ENCODE measurements at places on chromosomes 1 and 21.

DNA sequence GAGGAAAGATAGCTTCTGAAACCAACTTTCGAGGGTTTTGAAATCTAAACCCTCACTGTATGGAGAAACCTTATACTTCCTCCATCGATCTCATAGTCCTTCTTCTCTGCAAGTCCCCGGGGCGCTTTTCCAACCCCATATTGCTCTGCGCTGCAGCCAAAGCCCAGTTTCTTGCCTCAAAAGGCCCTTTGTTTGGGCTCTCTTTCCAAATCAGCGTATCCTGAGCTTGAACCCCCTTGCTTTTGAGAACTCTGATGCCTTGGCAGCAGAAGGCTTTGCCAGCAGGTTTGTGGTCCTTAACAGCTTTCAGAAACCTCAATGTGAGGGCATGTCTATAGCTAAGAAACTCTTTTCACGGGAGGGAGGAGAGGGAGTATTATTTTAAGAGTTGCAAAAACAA, 21.6 kb downstream of the PLPP3 start:
- DNase-seq = no peak

- DNase-seq = no peak
These were observed 13.2 kb downstream of the NAV1 start for GRCh38 chr1:201551877-201552731.

- no peak for DNase-seq
These were observed 74.0 kb upstream of the ADAMTS5 start for GRCh38 chr21:27040738-27041469.

- no peak for DNase-seq
These were observed 45.5 kb downstream of the VPS13D start for GRCh38 chr1:12275370-12275769.

DNA sequence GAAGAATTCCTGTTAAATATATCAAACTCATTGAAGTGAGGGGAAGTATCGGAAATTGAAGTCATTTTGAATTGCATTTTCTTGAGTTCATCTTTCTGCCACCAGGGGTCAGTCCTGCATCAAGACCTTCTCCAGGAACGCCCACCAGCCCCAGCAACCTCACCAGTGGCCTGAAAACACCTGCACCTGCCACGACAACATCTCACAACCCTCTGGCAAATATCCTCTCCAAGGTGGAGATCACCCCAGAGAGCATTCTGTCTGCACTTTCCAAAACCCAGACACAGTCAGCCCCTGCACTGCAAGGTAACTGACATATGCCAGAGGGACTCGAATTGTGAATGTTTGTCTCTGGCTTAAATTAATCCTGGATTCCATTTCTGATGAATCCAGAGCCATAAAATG, 22.8 kb upstream of the TARS2 start:
- DNase-seq = peak; percentile 29

DNA sequence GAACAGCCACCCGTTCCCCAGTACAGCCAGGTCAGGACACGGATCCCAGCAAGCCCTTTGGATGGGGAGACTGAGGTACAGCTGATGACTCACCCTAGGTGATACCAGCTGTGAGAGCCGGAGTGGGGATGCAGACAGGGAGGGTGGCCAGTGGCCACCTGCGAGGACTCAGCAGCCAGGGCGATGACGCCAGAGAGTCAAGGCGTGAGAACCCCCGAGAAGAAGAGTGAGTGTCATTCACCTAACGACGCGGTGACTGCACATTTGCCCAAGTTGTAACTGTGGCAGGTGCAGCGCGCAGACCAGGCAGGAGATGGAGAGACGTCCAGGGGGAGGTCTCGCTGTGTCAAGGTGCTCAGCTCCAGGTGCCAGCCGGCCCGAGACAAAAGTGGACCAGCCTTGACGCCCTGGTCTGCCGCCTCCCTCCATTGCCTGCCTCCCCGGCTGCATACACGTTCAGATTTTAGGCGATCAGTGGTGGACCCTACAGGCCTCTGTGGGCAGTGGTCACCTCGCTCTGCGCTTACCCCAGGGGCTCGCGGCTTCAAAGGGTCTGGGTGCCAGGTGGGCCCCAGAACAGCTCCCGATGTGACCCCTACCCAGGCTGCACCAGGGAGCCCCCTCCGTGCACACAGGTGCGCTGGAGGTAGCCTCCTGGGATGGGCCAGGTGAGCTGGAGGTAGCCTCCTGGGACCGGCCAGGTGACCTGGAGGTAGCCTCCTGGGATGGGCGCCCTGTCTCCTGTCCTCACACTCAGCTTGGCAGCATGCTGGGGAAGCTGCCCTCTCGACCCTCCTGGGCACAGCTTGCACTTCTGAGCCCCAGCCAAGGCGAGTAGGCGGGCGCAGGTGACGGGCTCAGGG, 11.9 kb downstream of the LRRC3 start:
- no peak for DNase-seq
